ENCODE measurements at places on chromosomes 3 and 15. TPM values are rescaled to one million over a fixed set of nuclear protein-coding genes. Genes with fewer than 3 reads are reported as not detected.

DNA sequence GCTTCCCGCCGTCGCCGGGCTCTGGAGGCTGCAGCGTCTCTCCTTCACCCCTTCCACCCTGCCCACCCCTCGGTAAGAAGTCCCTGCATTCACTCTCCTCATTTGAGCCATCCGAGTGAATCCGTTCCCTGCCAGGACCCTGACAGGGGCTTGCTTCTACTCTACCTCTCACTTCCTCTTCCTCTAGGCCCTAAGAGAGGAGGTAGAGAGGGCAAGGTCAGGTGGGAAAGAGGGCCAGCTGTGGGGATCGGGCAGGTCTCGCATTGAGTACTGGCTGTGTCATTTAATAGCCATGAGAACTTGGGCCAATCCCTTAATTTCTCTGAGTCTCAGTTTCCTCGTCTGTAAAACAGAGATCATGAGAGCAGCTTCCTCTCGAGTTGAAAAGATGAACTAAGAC is 283.6 kb downstream of the UACA start:
- no peak for DNase-seq
- H3K4me3 ChIP-seq: no peak overlapping the region
- H3K27me3 ChIP-seq: no peaks in the 10 kb centered on the region
- H3K27ac ChIP-seq: no peak overlapping the region
- no peaks in the 10 kb centered on the region for H3K4me1 ChIP-seq

DNA sequence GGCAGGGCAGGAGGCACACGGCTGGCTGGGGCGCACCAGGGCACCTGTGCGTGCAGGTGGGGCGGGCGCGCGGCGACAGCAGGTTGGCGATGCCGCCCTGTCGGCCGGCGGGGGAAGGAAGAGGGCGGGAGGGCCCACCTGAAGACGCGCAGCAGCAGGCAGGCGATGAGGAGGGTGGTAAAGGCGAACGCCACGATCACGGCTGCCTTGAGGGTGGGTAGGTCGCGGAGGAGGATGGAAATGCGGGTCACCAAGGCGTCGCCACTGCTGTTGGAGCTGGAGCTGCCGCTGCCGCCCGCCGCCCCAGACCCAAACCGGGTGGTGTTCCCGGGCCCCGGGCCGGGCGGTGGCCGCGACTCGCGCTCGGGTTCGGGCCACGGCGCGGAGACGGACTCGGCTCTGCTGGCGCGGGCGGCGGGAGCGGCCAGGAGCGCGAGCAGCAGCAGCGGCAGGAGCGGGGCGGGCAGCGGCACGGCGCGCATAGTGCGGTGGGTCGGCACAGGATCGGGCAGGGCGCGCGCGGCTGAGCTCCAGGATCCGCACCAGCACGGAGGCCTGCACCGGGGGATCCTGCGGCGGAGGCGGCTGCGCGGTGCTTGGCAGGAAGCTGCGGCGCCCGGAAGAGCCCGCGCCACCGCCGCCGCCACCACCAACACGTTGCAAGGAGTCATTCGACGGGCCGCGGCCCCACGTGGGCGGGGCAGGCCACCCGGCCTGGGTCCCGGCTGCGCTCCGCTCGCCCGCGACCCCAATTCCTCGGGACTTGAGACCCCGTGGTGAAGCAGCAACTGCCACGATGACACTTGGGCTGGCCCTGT is at the start of gene FAM174B:
FAM174B (minus strand) TSS at position 598 of the 818 bp plus-strand sequence.
- H3K4me3 ChIP-seq: peak within 1 kb of the TSS; percentile 43
- H3K27ac ChIP-seq: peak within 1 kb of the TSS; percentile 86
- no peaks in the 10 kb centered on the region for H3K36me3 ChIP-seq
- peaks cover 34% of the 10 kb centered on the region for H3K4me1 ChIP-seq
- DNase-seq: peak; percentile 72

- no peaks in the 10 kb centered on the region for H3K27me3 ChIP-seq
- H3K4me1 ChIP-seq: no peaks in the 10 kb centered on the region
- H3K4me3 ChIP-seq: no peak overlapping the region
- no peak overlapping the region for H3K27ac ChIP-seq
- no peak for DNase-seq
These were observed 54.3 kb downstream of the PTPRG start for GRCh38 chr3:61615643-61616042.

- H3K27ac ChIP-seq: peak overlapping the region; percentile 84
- no peaks in the 10 kb centered on the region for H3K36me3 ChIP-seq
- no peaks in the 10 kb centered on the region for H3K27me3 ChIP-seq
- no peak for DNase-seq
These were observed 239 bp upstream of the ZFYVE19 start for GRCh38 chr15:40806672-40807027.

DNA sequence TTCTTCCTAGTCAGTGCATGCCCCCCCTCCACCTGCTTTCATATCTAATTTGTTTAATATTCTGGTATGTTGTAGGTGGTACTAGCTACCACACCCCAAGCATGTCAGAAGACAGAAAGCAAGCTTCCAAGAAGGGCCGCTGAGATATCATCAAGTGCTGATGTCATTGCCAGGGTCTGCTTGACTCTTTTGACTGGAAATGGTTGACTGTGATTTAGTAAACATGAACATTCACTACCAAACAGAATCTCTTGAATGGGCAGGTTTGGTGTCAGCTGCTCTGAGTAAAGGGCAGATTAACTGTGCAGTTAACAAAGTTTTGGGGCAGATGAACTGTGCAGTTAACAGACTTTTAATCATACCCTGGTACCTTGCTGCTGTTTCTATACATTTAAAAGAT is 244.2 kb upstream of the SATB1 start:
- H3K4me1 ChIP-seq: no peaks in the 10 kb centered on the region
- DNase-seq: no peak
- no peaks in the 10 kb centered on the region for H3K27me3 ChIP-seq

DNA sequence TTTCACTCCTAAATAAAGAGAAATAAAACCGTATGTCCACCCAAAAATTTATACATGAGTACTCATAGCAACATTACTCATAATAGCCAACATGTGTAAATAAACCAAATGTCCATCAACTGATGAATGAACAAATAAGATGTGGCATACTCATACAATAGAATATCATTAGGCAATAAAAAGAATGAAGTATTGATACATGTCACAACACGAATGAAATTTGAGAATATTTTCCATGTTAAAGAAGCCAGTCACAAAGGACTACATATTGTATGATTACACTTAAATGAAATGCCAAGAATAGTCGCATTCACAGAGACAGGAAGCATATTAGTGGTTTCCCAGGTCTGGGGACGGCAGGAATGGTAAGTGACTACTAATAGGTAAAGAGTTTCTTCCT is 869.2 kb downstream of the IGSF11 start:
- no peak overlapping the region for H3K27ac ChIP-seq
- H3K4me3 ChIP-seq: no peak overlapping the region
- no peak for DNase-seq
- no peaks in the 10 kb centered on the region for H3K27me3 ChIP-seq

DNA sequence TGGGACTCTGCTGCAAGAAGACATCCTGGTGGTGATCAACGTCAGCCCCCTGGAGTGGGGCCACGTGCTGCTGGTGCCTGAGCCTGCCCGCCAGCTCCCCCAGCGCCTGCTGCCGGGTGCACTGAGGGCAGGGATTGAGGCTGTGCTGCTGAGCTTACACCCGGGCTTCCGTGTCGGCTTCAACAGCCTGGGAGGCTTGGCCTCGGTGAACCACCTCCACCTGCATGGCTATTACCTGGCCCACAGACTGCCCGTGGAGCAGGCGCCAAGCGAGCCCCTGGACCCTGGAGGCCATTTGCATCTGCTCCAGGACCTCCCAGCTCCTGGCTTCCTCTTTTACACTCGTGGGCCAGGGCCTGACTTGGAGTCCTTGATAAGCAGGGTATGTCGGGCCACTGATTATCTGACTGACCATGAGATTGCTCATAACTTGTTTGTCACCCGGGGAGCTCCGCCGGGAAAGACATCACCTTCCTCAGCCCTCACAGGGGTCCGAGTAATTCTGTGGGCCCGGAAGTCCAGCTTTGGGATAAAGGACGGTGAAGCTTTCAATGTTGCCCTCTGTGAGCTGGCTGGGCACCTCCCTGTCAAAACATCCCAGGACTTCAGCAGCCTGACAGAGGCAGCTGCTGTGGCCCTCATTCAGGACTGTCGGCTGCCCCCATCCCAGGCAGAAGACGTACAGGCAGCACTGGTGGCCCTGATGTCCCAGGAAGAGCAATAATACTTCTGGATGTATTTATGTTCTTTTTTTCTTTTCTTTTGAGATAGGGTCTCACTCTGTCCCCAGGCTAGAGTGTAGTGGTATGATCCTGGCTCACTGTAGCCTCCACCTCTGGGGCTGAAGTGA is 7.6 kb downstream of the GDPGP1 start:
- H3K4me3 ChIP-seq: no peak overlapping the region
- H3K4me1 ChIP-seq: no peaks in the 10 kb centered on the region
- H3K36me3 ChIP-seq: peaks cover 10% of the 10 kb centered on the region

DNA sequence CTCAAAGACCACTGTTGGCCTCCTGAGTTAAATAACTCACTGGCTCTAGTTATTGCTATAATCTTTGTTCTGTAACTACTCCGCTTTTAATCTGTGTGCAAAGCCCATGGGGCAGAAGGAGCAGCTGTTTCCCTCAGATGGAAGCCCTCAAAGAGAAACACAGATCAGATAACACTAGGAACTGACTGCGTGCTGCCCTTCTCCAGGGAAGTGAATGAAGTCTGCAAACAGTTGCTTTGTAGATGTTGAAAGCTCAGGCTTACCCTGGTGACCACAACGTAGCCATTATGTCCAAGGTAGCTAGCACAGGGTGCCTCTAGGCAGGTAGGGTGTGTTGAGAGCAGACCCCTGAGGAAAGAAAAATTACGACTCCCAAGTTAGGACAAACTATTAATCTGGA is 152.3 kb upstream of the STAC start:
- H3K4me1 ChIP-seq: no peaks in the 10 kb centered on the region
- DNase-seq: no peak
- H3K4me3 ChIP-seq: no peak overlapping the region
- H3K27me3 ChIP-seq: no peaks in the 10 kb centered on the region
- H3K36me3 ChIP-seq: no peaks in the 10 kb centered on the region

DNA sequence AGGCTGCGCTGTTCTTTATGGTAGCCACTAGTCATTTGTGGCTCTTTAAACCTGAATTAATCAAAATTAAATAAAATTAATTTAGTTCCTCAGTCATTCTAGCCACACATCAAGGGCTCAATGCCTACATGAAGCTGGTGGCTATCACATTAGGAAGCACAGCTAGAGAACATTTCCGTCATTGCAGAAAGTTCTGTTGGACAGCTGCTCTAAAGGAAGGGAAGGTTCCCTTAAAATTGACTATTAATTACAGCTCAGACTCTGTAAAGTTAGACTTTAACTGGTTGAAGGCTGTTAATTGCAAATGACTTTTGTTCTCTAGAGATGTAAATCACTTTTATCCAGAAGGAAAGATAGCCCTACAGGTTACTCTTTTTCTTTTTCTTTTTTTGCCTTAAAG is 202.7 kb upstream of the ADAMTS9 start:
- no peaks in the 10 kb centered on the region for H3K36me3 ChIP-seq
- no peak for DNase-seq
- H3K27ac ChIP-seq: no peak overlapping the region
- no peak overlapping the region for H3K4me3 ChIP-seq
- no peaks in the 10 kb centered on the region for H3K27me3 ChIP-seq

DNA sequence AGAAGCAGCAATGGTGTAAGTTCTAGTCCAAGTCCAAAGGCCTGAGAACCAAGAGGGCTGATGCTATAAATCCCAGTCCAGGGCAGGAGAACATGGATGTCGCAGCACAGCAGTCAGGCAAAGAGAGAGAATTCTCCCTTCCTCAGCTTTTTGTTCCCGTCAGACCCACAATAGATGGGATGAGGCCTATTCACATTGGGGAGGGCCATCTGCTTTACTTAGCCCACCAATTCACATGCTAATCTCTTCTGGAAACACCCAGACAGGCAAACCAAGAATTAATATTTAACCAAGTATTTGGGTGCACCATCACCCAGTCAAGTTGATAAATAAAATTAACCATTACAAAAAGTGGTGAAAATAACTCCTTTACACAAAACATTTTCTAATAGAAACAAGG is 511.7 kb upstream of the UBE2E2 start:
- DNase-seq: no peak
- H3K4me3 ChIP-seq: no peak overlapping the region
- no peak overlapping the region for H3K27ac ChIP-seq
- no peaks in the 10 kb centered on the region for H3K36me3 ChIP-seq
- H3K27me3 ChIP-seq: no peaks in the 10 kb centered on the region

- no peak overlapping the region for H3K27ac ChIP-seq
- peak; percentile 61 for DNase-seq
- H3K27me3 ChIP-seq: no peaks in the 10 kb centered on the region
- H3K4me3 ChIP-seq: no peak overlapping the region
- H3K36me3 ChIP-seq: no peaks in the 10 kb centered on the region
These were observed 233.2 kb downstream of the RPLP1 start for GRCh38 chr15:69685512-69686452.

DNA sequence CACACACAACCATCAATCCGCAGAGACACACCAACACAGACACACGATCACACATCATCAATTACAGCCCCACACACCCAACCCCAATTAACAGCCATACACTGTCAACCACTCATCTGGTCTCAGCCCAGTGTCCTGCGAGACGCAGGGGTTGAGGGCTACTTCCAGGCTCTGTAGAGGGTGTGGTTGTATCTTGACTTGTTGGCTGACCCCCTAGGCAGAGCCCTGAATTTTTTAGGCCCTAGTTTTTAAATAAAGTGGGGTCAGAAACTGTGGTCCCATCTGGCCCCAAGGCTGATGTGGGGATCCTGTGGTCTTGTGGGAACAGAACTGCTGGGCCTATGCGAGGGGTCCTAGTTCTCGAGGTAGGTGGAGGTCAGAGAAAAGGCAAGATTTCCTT is 9.2 kb downstream of the VILL start:
- H3K27ac ChIP-seq: no peak overlapping the region
- no peaks in the 10 kb centered on the region for H3K36me3 ChIP-seq
- no peaks in the 10 kb centered on the region for H3K27me3 ChIP-seq
- no peak for DNase-seq
- peaks cover 15% of the 10 kb centered on the region for H3K4me1 ChIP-seq

GRCh38 chr3:136626493-136626892 is 125.7 kb downstream of the STAG1 start:
- H3K27ac ChIP-seq: no peak overlapping the region
- H3K36me3 ChIP-seq: no peaks in the 10 kb centered on the region
- no peak for DNase-seq
- H3K4me3 ChIP-seq: no peak overlapping the region
- H3K27me3 ChIP-seq: no peaks in the 10 kb centered on the region

DNA sequence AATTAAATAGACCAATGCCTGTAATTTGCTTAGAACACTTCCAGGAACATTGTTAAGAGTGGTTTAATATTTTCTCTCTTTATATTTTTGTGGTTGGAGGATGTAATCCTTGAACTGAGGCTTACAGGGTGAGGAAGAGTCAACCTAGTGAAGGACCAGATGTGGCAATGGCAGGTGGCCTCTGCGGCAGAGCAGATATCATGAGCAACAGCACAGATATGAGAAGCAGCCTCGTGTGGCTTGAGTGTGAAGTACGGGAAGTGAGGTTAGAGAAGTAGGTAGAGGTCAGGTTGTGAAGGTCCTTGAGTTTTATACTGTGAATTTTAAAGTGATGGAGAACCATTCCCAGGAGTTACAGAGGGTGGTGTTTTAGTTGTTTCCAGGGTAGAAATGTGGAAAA is 417.6 kb upstream of the SUCLG2 start:
- H3K27ac ChIP-seq: no peak overlapping the region
- H3K36me3 ChIP-seq: no peaks in the 10 kb centered on the region
- H3K4me1 ChIP-seq: no peaks in the 10 kb centered on the region
- no peak for DNase-seq
- H3K27me3 ChIP-seq: no peaks in the 10 kb centered on the region
- no peak overlapping the region for H3K4me3 ChIP-seq

Gene CCR3
- not detected for total RNA-seq

Gene SUSD5
- 9.6 TPM for total RNA-seq

Gene STT3B
- 172 TPM for total RNA-seq

Gene RTP1
- total RNA-seq: not detected

Gene SMCO1
- not detected for total RNA-seq

All from thyroid gland (tissue), 4 donors.